ENCODE measurements at places on chromosomes 4 and X.

GRCh38 chr4:69490271-69490670 lies 5.4 kb downstream of the UGT2B4 start:
- no peak for DNase-seq

GRCh38 chr4:169108303-169108702 lies 98.2 kb upstream of the CBR4 start:
- DNase-seq = no peak

- DNase-seq = peak; percentile 78
Measured at GRCh38 chr4:145623831-145624230, 4.6 kb downstream of the MMAA start.

GRCh38 chr4:95833711-95834194 lies 6.1 kb upstream of the PDHA2 start:
- DNase-seq = peak; percentile 1

- no peak for DNase-seq
Measured at GRCh38 chr4:153509724-153510123, 43.6 kb downstream of the TMEM131L start.

DNA sequence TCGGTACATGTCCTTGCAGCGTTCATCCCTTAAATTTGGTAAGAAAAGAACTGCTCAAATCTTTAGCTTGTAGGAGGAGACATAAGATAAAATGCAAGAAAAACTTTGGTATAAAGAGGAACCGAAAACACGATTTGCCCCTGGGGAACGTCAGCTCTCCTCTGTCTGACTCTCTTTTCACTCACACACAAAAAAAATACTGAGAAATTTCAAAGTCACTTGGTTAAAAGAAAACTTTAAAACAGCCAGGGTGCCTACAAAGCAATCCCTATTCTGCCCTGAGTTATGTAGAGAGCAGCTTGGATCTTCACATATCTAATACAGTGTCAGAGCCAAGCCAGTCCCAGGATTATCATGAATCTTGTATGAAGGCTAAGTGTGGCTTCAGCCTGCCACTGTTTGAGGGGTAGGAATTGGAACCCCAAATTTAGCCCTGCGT lies 248.5 kb upstream of the CXXC4 start:
- no peak for DNase-seq

GRCh38 chr4:10701702-10702460 lies 17.3 kb upstream of the CLNK start:
- DNase-seq = peak; percentile 16

DNA sequence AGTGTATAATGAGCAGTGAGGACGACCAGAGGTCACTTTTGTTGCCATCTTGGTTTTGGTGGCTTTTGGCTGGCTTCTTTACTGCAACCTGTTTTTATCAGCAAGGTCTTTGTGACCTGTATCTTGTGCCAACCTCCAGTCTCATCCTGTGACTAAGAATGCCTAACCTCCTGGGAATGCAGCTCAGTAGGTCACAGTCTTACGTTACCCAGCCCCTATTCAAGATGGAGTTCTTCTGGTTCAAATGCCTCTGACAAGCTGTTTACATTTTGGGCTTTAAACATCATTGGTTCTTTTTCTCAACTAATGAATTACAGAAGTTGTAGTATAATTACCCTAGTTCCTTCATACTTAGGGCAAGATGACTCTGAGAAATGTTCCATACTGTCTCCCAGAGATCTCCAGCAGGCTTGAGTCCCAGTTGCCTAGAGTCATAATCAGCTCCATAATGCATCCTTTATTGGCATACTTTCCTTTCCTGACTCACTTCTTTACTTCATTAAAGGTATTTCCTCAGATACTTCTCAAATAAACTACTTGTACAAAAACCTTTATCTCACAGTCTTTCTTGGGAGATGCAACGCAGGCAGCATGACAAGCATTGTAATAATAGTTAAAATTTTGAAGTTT lies 136.5 kb downstream of the KDM6A start:
- no peak for DNase-seq

DNA sequence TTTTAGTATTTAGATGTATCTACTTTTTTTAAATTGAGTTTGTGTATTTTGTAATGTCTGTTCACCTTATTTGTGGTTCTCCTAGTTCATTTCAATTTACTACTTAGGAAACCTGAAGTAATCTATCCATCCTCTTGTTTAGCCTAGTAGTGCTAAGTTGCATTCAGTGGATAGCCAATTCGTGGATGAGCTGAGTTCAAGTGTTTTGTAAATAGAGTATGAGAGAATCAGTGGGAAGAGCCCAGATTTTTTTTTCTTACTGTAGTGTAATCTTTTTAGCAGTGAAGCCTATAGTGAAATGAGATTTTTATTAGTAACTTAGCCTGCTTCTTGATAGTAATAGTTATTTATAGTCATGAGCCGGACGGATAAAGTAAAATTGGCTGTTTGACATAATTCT lies 21.7 kb downstream of the STAG2 start:
- DNase-seq = no peak

DNA sequence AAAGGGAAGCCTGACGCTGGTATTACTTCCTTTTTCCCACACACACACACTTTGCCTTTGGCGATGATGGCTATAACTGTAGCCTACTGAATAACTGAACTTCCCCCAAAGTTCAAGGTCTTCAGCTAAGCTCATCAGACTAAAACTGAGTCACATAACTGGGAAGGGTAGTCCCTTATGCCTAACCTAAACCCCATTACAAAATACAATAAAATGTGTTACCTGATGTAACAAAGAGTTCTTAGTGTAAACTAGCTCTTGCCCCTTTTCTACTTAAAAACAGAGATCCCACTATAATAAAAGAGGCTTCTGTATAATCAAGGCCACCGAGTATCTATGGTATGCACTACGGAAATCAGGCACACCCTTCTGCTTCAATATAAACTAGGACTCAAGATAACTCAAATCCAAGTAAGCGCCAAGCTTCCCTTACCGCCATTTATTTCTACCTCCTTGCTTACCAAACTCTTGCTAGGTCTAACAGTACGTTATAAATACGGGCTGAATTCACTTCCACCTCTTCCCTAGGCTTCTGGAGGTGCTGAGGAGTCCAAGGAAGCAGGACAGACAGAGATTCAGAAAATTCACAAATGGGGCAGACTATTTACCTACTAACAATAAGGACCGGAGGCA lies 2.4 kb downstream of the OTUD4 start:
- peak; percentile 79 for DNase-seq

DNA sequence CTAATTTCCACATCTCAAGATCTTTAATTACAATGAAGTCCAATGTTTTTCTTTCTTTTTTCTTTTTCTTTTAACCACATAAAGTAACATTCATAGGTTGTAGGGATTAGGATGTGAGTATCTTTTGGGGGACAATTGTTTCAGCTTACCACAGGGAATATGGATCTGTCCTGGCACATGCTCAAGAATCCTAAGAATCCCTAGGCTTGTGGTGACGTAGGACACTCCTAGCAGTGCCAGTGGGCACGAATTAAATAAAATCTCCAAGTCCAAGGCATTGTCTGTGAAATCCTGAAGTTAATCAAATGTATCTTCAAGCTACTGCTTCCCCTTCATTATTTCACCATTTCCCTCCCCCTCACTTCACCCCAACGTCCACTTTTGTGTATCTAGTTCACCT lies 2.6 kb upstream of the LAS1L start:
- DNase-seq = no peak

DNA sequence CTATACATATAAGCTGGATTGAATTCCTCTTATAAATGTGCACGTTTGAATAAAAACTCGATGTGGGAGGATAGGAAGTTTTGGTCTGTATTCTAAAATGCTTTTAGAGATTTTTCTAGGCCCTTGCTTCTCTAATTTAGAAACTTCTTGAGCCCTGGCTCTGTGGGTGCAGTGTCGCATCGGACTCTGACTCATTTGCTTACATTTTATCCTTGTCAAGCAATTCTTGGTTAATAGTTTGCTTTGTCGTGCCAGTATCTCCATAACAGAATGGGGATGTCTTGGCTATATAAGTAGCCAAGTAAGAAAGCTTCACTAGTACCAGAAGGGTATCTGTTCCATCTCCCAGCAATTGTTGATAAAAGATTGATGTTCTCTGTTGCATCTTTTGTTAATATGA lies 10.7 kb downstream of the SGMS2 start:
- DNase-seq = no peak

GRCh38 chrX:23403849-23404248 lies 69.2 kb downstream of the PTCHD1 start:
- no peak for DNase-seq

DNA sequence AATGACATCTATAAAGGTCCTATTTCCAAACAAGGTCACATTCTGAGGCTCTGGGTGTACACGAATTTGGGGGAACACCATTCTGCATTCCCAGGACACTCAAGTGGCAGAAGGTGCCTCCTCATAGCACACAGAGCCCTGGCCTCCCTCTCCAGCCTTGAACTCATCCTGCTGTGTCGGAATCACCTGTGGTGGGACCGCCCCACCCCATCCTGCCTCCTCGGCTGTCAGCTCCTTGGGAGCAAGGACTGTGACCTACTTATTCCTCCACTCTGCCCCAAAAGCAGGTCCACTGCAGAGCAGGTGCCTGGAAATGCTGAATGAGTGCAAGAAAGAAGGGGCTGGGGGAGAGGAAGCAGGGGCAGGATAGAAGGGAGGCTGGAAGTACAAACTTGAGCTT lies 33.5 kb downstream of the HTRA3 start:
- no peak for DNase-seq

DNA sequence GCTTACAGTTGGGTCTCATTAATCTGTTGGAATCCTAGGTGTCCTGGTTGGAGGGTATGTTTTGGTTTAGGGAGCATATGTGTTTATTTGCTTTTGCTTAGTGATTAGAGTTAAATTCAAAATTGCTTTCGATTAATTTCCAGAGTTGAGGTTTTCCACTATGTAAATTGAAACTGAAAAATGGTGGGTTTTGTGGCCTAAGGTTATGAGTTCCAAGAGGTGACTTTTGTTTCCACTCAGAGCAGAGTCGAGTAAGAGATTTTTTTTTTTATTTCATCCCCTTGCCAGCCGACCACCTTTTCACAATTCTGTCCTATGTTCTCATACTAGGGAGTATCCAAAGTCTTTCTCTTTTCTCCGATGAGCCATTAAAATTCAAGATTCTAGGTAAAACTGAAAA lies 66.9 kb downstream of the GRIA2 start:
- no peak for DNase-seq

DNA sequence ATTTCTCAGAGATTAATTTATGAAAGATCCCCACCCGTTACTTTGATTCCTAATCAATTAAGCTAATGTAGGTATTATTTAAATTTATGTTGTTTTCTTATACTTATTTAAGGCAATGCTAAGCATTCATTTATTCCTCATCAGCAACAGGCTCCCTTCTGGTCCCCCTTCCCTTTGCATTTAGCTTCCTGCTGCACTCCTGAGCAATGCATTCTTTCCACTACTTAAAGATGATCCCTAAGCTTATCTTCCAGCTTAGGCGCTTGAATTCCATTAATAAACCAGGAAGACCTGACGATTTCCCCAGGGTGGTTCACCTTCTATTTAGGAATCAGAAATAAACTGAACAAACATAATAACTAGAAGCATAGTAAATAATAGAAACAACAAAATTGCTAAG lies 1003.1 kb downstream of the FSTL5 start:
- DNase-seq = no peak

GRCh38 chrX:48833542-48834138 lies 1.8 kb downstream of the PCSK1N start:
- DNase-seq = no peak

GRCh38 chr4:174933083-174933482 lies 14.9 kb downstream of the ADAM29 start:
- DNase-seq = no peak

DNA sequence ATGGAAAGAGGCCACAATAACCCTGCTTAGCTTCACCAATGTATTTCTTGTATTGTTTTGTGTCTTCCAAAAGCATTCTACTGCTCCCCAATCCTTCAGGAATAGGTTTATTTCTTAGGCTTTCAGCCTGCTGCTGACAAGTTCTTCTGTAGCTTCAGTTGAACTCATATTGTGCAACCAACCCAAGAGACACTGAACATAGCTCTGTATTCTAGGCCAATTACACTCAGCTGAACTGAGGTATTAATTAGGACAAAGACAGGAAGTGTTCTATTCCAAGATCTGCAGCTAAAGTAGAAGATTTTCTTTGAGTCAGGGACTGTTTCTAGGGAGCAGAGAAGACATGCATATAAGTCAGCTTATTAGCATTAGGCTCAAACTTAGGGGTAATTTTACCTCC lies 151.8 kb downstream of the LHFPL1 start:
- no peak for DNase-seq

DNA sequence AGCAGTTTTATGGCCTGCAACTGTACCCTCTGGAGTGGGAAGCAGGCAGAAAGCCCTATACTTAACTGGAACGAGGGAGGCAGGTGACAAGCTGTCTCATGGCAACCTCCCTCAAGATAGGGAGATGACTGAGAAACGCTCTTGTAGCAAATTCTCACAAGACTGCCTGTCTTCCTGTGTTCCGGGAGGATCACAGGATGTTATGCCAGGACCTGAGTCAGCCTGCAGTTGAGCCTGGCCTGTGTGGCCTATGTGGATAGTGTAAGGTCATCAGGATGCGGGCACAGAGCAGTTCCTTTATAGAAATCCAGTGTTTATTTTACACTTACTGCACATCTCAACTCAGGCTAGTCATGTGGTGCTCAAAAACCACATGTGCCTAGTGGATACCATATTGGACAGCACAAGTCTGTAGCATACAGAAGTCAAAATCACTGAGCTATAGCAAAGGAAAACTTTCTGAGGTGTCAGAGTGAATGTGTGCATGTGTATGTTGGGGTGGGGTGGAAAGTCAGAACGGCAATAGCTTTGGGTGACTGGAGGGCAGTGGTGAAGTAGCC lies 25.2 kb downstream of the TAF7L start:
- DNase-seq = peak; percentile 67

GRCh38 chr4:141339391-141339790 lies 118.7 kb downstream of the ZNF330 start:
- DNase-seq = no peak

DNA sequence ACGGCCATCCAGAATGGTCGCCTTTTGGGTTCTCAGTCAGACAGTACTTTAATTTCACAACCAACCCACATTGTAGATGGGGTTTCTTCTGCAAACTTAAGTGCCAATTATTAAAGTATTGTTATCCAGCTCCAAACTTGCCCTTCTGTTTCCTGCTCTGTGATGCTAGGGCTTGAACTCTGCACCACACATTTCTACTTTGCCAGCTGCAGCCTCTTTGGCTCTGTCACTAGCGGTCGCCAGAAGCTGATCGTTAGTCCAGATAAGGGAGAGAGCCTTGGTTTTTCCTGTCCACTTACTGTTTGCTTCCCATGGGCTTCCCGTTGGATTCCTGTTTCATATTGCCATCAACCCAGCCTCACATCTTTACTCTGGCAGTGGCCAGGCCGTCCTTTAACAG lies 196.6 kb downstream of the ASB9 start:
- DNase-seq = no peak

DNA sequence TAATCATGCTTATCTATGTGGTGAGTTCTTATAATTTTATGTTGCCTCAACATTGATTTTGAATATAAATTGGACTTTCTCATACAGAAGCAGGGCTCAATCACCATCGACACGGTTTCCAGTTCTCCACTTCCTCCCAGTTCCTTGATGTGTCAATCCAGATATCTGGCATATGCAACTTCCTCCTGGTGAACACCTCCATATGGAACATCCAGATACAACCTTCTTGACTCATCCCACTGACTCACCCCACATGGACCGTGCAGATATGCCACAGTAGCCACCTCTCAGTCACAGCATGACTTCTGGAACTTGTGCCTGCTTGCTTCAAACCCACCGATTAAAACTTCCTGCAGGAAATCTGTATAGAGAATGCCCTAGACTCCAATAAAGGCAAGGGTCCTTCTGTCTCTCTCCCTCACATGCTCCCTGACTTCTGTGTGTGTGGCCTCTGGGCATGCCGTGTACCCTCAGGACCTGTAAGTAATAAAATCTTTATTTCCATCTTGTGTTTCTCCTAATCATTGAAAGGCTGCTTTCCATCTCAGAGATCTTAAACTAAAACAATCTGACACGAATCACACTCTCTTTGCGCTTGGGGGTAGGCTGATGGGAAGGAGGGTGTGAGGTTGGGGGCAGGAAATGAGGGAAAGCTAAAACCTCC lies 67.0 kb downstream of the HTRA3 start:
- DNase-seq = peak; percentile 76

Data from kidney capillary endothelial cell (primary cell).